ENCODE measurements at places on chromosomes 11 and 22.

GRCh38 chr11:122267602-122268001, 151.6 kb upstream of the BLID start:
- H3K27me3 ChIP-seq = no peaks in the 10 kb centered on the region
- DNase-seq = no peak
- H3K27ac ChIP-seq = no peak overlapping the region
- peaks cover 15% of the 10 kb centered on the region for H3K4me1 ChIP-seq
- H3K36me3 ChIP-seq = no peaks in the 10 kb centered on the region

GRCh38 chr11:92251980-92252379, 27.4 kb downstream of the FAT3 start:
- no peak for DNase-seq
- H3K27ac ChIP-seq = no peak overlapping the region
- H3K36me3 ChIP-seq = no peaks in the 10 kb centered on the region
- H3K4me1 ChIP-seq = peaks cover 20% of the 10 kb centered on the region
- H3K4me3 ChIP-seq = no peak overlapping the region

- peaks cover 6% of the 10 kb centered on the region for H3K4me1 ChIP-seq
- H3K27ac ChIP-seq = no peak overlapping the region
- H3K36me3 ChIP-seq = no peaks in the 10 kb centered on the region
- H3K27me3 ChIP-seq = peaks cover 11% of the 10 kb centered on the region
- DNase-seq = no peak
Measured at GRCh38 chr11:19511413-19512183, 201.0 kb upstream of the NAV2 start.

GRCh38 chr11:120569861-120570260, 58.3 kb downstream of the GRIK4 start:
- no peaks in the 10 kb centered on the region for H3K36me3 ChIP-seq
- peaks cover 50% of the 10 kb centered on the region for H3K27me3 ChIP-seq
- DNase-seq = no peak
- H3K27ac ChIP-seq = no peak overlapping the region

GRCh38 chr11:10379022-10379421, 74.1 kb downstream of the ADM start:
- no peaks in the 10 kb centered on the region for H3K4me1 ChIP-seq
- no peak overlapping the region for H3K4me3 ChIP-seq
- H3K27me3 ChIP-seq = no peaks in the 10 kb centered on the region
- peak; percentile 55 for DNase-seq
- no peak overlapping the region for H3K27ac ChIP-seq
- H3K36me3 ChIP-seq = no peaks in the 10 kb centered on the region

GRCh38 chr22:45869340-45869847, 107.6 kb downstream of the WNT7B start:
- H3K4me1 ChIP-seq = peaks cover 20% of the 10 kb centered on the region
- no peak for DNase-seq
- H3K27ac ChIP-seq = no peak overlapping the region
- peaks cover 78% of the 10 kb centered on the region for H3K27me3 ChIP-seq
- H3K36me3 ChIP-seq = no peaks in the 10 kb centered on the region

DNA sequence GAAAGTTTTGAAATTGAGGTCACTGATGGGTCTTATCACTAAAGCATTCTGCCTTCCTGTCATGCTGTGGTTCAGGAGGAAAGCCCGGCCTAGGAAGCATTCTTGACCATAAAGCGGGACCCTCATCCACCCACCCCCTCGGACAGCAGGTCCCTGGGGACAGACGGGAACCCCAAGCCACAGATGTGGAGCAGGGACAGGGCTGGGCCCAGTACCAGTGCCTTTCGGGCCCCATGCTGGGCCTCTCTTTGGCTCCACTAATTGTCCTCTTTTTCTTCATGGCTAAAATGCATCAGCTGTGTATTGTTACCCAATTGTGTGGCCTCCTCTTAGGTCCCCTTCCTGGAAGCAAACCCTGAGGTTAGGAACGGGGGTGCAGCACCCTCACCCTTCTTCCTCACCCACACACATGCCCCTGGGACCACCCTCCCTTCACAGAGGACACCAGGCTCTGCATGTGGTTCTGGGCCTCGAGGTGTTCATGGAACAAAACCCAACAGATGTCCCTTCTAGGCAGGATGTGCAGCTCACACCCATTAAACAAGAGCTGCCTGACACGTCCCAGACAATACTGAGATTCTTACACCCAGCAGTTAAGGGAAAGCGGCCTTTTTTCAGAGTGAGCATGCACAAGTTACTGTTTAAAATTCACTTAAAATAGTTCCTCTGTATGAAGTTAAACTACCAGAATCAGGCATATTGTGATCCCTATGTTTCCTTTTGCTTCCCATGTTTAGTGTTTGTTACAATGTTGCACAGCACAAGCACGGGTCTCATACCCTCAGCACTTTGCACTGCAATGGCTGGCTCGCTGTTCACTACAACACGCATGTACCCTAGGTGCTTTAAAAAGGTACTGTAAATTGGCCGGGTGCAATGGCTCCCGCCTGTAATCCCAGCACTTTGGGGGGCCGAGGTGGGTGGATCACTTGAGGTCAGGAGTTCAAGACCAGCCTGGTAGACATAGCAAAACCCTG, 807.6 kb downstream of the BRD1 start:
- no peaks in the 10 kb centered on the region for H3K27me3 ChIP-seq
- H3K4me3 ChIP-seq = no peak overlapping the region
- no peaks in the 10 kb centered on the region for H3K4me1 ChIP-seq
- H3K27ac ChIP-seq = no peak overlapping the region
- no peaks in the 10 kb centered on the region for H3K36me3 ChIP-seq
- no peak for DNase-seq

- no peak overlapping the region for H3K4me3 ChIP-seq
- H3K36me3 ChIP-seq = no peaks in the 10 kb centered on the region
- peaks cover 8% of the 10 kb centered on the region for H3K4me1 ChIP-seq
- no peak for DNase-seq
- H3K27me3 ChIP-seq = no peaks in the 10 kb centered on the region
Measured at GRCh38 chr11:131168839-131169713, 201.3 kb upstream of the NTM start.

DNA sequence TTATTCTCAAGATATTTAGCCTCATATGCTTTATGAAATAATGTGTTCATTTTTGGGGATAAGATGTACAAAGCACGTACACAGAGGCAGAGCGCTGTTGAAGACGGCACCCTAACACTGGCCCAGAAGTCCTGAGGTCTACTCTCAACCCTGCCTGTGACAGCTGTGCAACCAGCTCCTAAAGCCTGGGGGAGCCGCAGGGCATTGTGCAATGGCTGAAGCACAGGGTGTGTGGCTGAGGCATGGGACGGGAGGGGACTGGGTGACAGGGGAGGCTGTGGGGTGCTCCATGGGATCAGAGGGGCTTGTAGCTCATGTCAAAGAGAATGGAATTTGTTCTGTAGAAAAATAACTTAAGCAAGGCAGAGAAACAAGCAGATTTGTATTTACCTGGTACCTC, 27.7 kb downstream of the FAM227A start:
- no peak for DNase-seq
- no peak overlapping the region for H3K27ac ChIP-seq

GRCh38 chr22:26075251-26075650, 94.0 kb upstream of the SEZ6L start:
- no peaks in the 10 kb centered on the region for H3K4me1 ChIP-seq
- DNase-seq = no peak
- no peaks in the 10 kb centered on the region for H3K36me3 ChIP-seq
- no peak overlapping the region for H3K4me3 ChIP-seq

- no peak overlapping the region for H3K27ac ChIP-seq
- DNase-seq = peak; percentile 95
- no peaks in the 10 kb centered on the region for H3K36me3 ChIP-seq
- H3K27me3 ChIP-seq = peaks cover 70% of the 10 kb centered on the region
- H3K4me3 ChIP-seq = peak overlapping the region; percentile 18
Measured at GRCh38 chr11:72676861-72677341, 2.7 kb upstream of the PDE2A start.

- DNase-seq = no peak
- H3K27me3 ChIP-seq = no peaks in the 10 kb centered on the region
- H3K36me3 ChIP-seq = no peaks in the 10 kb centered on the region
Measured at GRCh38 chr11:64755681-64756361, 4.0 kb downstream of the PYGM start.

GRCh38 chr11:19419021-19419750, 178.4 kb upstream of the E2F8 start:
- no peaks in the 10 kb centered on the region for H3K4me1 ChIP-seq
- no peaks in the 10 kb centered on the region for H3K27me3 ChIP-seq
- H3K27ac ChIP-seq = no peak overlapping the region
- H3K4me3 ChIP-seq = no peak overlapping the region

GRCh38 chr11:64743591-64744543, at the start of gene RASGRP2:
TSS of gene RASGRP2 (minus strand) at chr11:64744142. CDS start at chr11:64742866, 1,276 bp downstream.
- no peaks in the 10 kb centered on the region for H3K36me3 ChIP-seq
- peak; percentile 58 for DNase-seq
- peak within 1 kb of the TSS; percentile 62 for H3K4me3 ChIP-seq
- H3K27ac ChIP-seq = no peak within 1 kb of the TSS
- H3K4me1 ChIP-seq = peaks cover 14% of the 10 kb centered on the region

DNA sequence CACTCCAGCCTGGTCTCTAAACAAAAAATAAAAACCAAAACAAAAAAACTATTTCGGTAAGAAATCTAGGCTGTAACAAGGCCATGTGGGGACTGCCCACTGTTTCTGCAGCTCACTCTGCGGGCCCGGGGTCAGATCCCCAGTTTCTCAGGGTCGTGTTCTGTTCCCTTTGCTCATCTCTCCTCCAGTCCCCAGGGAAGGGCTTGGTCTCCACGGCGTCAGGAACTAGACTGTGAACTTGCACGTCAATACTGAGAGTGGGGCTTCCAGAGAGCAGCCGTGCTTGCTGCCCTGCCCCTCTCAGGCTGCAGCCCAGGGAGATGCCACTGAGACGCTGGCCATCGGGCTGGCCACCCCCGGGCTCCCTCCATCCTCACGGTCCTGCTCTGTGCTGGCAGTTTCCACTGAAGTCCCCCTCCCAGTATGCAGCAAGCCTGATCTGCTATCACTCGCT, 33.7 kb upstream of the MOB2 start:
- no peak overlapping the region for H3K4me3 ChIP-seq
- DNase-seq = no peak
- no peaks in the 10 kb centered on the region for H3K36me3 ChIP-seq
- H3K27ac ChIP-seq = no peak overlapping the region
- peaks cover 4% of the 10 kb centered on the region for H3K4me1 ChIP-seq

DNA sequence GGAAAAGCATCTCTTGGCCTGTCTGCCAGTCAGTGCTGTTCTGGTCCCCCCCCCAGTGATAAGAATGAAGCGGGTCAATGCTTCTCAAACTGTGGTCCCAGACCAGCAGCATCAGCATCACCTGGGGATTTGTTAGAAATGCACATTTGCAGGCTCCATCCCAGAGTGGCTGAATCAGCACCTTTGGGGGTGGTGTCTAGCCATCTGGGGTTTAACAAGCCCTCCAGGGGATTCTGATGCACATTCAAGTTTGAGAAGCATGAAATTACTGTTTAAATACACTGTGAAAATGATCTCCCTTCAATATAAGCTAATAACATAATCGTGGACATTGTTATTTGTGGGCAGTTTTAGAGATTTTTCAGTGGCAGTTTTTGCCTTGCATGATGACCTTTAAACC, 133.5 kb downstream of the MYO18B start:
- H3K36me3 ChIP-seq = no peaks in the 10 kb centered on the region
- H3K4me3 ChIP-seq = no peak overlapping the region
- H3K27ac ChIP-seq = no peak overlapping the region
- DNase-seq = no peak
- H3K4me1 ChIP-seq = no peaks in the 10 kb centered on the region

GRCh38 chr22:37184380-37184755, 3.7 kb downstream of the C1QTNF6 start:
- no peak for DNase-seq
- H3K36me3 ChIP-seq = no peaks in the 10 kb centered on the region
- peaks cover 21% of the 10 kb centered on the region for H3K4me1 ChIP-seq
- no peak overlapping the region for H3K27ac ChIP-seq
- H3K27me3 ChIP-seq = no peaks in the 10 kb centered on the region

GRCh38 chr11:3816673-3817072, 8.3 kb downstream of the PGAP2 start:
- H3K27me3 ChIP-seq = no peaks in the 10 kb centered on the region
- no peaks in the 10 kb centered on the region for H3K4me1 ChIP-seq
- no peak overlapping the region for H3K27ac ChIP-seq
- no peak for DNase-seq
- H3K36me3 ChIP-seq = no peaks in the 10 kb centered on the region
- H3K4me3 ChIP-seq = no peak overlapping the region

DNA sequence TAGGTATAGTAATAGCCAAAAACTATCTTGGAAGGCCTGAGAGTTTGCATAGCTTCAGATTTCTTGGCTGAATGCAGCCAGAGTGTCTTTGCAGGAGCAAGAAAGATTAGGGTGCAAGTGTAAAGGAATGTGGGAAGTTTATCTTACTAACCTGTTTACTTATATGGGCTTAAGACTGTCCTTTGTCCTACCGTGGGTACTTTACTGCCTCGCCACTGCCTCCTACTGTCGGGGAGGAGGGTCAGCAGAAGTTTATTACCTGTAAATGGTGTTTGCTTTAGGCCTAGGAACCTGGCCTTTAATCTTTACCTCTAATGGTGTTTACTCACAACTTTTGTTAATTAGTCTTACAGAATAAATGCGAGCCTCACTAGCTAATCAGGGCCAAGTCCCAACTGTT, 633.8 kb downstream of the DLG2 start:
- no peaks in the 10 kb centered on the region for H3K27me3 ChIP-seq
- H3K36me3 ChIP-seq = no peaks in the 10 kb centered on the region
- DNase-seq = peak; percentile 23
- no peak overlapping the region for H3K27ac ChIP-seq

GRCh38 chr11:77170107-77170506, 42.1 kb downstream of the MYO7A start:
- H3K27ac ChIP-seq = no peak overlapping the region
- H3K4me1 ChIP-seq = peaks cover 42% of the 10 kb centered on the region
- H3K4me3 ChIP-seq = no peak overlapping the region

GRCh38 chr11:13970986-13971385, 8.5 kb downstream of the SPON1 start:
- no peaks in the 10 kb centered on the region for H3K27me3 ChIP-seq
- no peak overlapping the region for H3K4me3 ChIP-seq
- H3K27ac ChIP-seq = no peak overlapping the region
- H3K4me1 ChIP-seq = peaks cover 34% of the 10 kb centered on the region

DNA sequence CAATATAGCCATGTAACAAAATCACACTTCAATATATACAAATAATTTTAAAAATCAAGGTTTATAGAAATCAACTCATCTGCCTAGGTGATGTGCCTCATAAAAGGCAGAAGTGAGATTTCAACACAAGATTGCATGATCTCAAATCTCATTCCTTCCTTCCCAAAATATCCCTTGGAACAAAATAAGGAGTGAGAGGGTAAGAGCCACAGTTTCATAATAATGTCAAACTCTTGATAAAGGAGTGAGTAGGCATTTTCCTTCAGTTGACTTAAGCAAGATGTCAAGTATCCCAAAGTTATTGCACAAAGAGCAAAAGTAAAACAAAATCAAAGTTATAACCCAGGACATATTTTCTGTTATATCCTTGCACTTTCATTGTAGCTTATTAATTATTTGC, 81.3 kb downstream of the C22orf31 start:
- no peaks in the 10 kb centered on the region for H3K27me3 ChIP-seq
- H3K27ac ChIP-seq = no peak overlapping the region
- H3K4me1 ChIP-seq = peaks cover 53% of the 10 kb centered on the region
- H3K4me3 ChIP-seq = no peak overlapping the region
- H3K36me3 ChIP-seq = no peaks in the 10 kb centered on the region
